GM04503 (cell line): ENCODE measurements at places on chromosomes 7 and 10.
A peak's percentile ranks its signal among the peaks of the same experiment; 100 is the strongest.

DNA sequence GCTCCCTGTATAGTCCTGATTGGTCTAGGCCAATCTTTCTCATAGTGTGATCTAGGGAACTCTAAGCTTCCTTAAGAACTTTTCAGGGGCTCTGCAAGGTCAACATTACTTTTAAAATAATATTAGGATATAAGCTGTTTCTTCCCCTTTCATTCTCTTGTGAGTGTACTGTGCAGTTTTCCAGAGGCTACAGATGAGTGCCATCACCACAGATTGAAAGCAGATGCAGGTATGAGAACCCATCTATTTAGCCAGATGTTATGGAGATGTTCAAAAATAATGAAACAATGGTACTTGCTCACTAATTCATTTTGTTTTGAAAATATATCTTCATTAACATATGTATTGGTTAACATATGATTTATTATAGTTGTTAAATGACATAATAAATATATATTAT is 169.2 kb upstream of the SEMA3A start:
- DNase-seq, result no peak

DNA sequence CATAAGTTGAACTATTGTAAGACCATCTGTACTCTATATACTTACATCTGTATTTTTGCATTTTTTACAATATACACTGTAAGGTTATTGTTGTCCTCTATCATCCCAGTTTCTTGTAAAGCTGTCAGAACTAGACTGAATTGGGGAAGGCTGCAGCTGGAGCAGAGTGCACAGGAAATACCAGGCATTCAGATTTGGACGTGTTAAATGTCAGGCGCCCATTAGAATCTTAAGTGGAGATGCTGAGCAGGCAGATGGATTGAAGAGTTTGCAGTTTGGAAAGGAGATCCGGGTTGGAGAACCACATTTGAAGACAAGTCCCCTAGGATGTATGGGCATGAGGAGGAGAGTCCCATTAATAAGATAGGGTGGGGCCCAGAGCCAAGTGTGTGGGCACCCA is 40.4 kb downstream of the MTURN start:
- DNase-seq, result no peak

GRCh38 chr7:149171892-149172533 is 23.3 kb upstream of the ZNF282 start:
- DNase-seq, result no peak

DNA sequence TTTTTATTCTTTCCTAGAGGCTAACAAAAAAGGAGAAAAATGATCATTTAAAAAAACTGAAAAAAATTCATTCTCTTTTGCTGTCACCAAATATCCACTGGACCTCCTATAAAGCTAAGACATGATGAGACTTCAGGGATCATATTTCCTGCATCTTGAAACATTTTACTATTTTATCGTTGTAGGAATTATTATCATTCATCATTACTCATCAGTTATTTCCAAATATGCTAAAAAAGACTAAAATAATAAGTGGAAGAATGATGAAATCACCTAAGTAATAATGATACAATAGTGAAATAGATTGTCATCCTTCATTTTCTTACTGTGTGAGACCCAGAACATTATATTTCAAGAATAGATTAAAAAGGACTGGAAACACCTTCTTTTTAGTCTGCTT is 28.3 kb downstream of the TAF3 start:
- no peak for DNase-seq

DNA sequence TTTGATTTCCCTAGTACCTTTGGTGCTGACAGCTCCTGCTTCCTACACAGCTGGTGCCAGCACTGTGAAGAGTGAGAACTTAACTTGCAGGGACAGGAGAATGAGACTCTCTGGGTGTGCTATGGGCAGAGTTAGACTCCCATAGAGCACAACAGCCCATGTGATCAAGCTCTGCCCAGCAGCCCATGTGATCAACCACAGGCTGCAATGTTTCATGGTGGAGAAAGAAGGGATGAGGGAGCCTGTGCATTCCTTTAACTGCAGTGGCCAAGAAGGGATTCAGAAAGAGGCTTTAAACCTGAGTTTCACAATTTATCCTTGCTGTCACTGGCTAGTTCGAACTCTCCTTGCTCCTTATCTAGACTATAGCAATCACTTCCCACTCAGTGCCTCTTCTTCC is 10.0 kb upstream of the MEST start:
- no peak for DNase-seq

- no peak for DNase-seq
Observed at GRCh38 chr10:43700306-43700705, 51.6 kb upstream of the ZNF32 start.

GRCh38 chr10:30979956-30980355 is 51.7 kb downstream of the ZNF438 start:
- no peak for DNase-seq

DNA sequence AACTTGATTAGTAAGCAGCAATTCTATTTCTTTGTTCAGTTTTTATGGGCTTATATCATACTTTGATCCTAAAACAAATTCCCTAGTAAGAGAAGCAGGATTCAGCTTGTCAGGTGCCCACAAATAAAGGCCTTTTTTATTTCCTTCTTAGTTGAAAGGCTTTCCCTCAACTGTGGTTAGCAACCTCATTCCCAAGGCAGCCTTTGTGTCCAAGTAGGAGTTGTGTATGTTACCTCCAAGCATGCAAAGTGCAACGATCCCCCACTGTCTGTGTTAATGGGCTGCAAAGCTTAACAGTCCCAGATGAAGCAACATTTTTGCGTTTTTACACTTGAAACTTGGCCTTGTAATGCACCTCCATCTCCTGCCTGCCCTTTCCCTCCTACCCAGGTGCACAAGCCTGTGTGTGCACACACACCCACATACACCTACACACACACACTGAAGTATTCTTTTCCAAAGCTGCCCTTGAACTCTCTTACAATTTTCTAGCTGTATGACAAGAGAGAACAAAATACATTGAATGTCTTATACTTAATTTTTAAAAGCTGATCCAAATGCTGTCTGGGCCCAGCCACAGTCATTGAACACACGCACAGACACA is 278.2 kb downstream of the SNX13 start:
- DNase-seq, result no peak

GRCh38 chr10:13847201-13847631 is 260.5 kb downstream of the PRPF18 start:
- DNase-seq, result no peak

DNA sequence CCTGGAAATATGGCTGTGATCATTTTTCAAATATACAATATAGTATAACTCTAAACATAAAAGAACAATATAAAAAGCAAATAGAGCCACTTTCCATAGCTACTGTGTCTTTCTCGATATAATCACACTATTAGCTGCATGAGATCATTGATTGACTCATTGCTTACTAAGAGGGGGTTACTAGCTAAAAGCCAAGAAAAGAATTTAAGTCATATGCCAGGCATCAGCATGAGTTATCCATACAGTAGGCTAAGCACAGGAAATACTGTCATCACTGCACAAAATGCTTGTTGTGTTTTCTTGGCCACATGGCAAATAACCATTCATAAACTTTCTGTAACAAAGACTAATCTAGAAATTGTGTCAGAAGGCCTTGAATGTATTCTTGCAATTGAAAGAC is 18.8 kb upstream of the ABCB5 start:
- DNase-seq, result peak; percentile 58

DNA sequence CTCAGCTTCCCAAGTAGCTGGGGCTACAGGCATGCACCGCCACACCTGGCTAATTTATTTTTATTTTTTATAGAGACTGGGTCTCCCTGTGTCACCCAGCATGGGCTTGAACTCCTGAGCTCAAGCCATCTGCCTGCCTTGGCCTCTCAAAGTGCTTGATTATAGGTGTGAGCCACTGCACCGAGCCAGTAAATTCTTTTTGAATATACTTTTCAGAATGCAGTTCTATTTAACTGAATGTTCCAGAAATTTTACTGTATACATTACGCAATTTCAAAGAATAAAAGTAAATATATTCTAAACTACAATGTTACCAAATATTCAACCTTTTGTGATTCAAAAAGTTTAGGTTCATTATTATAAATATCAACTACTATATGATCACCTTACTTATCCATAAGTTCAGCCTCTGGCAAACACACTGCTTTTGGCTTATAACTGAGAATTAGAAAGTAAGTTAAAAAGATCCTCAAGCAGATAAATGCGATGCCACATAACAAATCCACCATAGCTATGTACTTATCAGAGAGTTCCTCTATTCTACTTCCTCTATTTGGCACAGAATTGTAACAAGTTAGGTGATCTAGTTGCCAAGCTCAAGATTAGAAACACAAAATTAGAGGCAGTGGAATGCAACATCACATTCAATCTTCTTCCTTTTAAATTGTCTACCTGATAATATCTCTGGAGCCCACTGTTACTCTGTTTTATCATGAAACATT is 118.2 kb downstream of the ANK3 start:
- DNase-seq, result no peak

DNA sequence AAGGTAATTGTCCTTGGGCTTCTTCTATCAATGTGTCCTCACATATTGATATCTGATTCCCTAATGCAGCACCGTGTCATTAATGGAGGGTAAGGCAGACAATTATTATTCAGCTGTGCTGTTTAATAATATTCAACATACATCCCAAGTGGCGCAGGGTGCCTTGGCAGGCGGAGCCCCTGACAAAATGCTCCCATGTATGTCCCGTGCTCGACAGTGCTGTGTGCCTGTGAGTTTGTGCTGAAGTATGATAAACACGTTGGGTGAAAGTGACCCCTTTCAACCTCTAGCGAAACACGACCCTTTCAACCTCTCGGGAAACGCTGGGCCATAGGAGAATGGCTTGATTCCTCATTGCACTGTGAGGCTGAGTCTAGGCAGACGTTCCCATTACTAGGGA is 31.3 kb downstream of the PFKP start:
- no peak for DNase-seq

DNA sequence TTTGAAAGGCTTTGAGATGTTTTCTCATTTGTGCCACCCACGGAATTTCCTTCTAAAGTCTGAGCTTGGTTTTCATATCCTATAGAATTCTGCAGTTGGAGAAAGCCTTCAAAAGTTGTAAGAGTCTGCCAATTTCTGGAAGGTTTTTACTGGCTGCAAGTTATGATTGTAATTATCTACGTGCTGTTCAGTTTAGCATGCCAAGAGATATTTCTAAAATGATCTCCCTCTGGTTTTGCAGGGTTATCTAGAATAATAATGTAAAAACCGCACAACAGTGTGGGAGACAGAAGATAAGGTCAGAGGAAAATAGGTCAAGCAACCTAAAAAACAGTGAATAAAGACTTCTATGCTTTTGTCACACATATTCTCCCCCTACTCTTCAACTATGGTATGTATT is 69.3 kb downstream of the MTERF1 start:
- DNase-seq, result no peak
